ENCODE measurements at places on chromosomes 5 and 9.
A peak's percentile ranks its signal among the peaks of the same experiment; 100 is the strongest.

DNA sequence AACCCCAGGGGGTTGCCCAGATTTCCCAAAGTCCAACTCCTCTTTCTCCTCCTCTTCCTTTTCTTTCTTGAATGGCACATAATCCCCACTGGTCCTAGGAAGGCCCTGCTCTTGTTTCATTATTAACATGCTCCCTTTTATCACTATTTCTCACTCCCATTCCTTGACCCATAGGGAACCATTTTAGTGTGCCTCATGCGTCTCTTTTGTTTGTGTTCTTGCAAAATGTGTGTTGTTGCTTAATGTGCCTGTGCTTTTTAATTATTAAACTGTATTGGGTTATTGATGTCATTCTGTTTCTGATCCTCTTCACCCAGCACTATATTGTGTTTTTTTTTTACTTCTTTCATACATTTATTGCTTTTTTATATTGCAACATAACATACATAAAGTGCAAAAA lies 4.1 kb upstream of the RNF130 start:
- DNase-seq, result no peak

GRCh38 chr9:97985058-97985861 lies 2.1 kb downstream of the ANP32B start:
- DNase-seq, result no peak

DNA sequence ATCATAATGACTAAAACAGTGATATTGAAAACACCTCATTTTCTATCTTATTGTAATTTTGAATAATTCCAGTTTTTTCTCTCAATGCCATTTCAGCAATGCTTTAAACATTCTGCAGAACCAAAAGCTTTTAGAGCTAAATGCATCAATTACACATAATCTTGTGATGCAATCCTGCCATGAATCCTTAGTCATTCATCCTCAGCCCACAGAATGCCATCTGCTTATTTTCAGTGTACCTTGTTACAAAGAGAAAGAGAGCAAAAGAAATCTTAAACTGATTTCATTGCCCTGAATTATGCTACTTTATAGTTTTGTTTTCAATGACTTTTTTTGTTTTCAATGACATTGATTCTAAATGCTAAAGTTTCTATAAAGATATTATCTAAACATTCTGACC lies 1234.8 kb upstream of the C9orf72 start:
- DNase-seq, result no peak

GRCh38 chr5:776862-777711 lies 7.4 kb downstream of the ZDHHC11B start:
- DNase-seq, result no peak

DNA sequence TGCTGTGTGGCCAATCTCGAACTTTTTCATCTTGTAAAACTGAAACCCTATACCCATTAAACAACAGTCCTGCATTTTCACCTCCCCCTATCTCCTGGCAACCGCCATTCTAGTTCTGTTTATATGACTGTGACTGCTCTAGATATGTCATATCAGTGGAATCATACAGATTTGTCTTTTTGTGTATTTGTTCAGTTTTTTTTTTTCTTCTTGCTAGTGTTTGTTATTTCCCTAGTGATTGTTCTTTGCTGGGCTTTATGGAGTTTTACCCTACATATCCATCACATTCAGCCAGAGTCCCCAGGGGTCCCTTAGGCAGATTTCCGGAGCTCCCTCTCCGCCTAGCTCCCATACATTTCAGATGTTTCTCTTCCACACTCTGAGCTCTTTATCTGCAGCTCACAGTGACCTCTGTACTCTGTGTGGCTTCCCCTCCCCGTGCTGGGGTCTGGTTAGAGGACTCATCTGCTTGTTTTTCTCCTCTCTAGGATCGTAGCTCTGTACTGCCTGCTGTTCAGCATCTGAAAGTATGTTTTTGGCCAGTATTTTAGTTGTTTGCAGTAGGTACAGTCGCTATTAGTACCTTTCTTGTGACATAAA lies 25.1 kb upstream of the CARTPT start:
- DNase-seq, result no peak

DNA sequence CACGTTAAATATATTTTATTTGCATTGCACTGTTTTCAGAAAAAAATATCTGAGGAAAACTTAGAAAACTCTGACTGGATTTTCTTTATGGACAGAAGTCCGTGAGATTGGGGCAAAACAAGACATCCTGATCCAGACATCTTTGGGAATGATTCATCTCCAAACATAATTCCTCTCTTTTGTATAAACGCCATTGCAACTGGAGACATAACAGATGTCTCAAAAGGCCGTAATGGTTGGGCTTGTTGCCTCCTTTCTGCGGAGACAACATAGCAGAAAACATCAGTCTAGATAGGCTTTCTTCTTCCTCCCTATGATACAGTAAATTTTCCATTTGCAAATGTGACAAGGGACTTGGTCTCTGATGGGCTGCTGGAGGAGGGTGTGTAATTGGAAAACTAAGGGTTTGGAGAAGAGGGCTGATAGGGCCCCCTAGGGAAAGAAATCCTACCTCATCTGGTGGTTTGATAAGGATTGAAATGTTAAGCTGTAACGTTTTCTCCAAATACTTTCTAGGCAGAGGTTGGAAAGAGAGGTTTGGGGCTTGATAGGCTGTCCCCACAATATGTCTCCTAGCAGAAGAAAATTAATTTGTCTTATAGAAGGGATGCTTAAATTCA lies 631.5 kb upstream of the ST8SIA4 start:
- DNase-seq, result no peak

DNA sequence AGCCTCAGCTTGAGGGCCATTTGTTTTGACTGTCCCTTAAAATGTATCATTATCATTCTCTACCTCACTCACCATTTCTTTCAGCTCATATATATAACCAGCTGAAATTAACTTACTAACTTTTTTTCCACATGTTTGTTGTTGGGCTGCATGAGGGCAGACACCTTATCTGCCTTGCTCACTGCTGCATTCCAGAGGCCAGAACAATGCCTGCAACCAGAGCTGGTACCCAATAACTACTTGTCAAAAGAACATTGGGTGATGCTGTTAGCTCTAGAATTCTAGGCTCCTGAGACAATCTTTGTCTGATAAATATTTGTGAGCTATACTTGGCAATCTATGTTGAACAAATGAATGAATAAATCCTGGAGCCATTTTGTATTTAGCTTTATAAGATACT lies 68.3 kb downstream of the HTR4 start:
- DNase-seq, result no peak

DNA sequence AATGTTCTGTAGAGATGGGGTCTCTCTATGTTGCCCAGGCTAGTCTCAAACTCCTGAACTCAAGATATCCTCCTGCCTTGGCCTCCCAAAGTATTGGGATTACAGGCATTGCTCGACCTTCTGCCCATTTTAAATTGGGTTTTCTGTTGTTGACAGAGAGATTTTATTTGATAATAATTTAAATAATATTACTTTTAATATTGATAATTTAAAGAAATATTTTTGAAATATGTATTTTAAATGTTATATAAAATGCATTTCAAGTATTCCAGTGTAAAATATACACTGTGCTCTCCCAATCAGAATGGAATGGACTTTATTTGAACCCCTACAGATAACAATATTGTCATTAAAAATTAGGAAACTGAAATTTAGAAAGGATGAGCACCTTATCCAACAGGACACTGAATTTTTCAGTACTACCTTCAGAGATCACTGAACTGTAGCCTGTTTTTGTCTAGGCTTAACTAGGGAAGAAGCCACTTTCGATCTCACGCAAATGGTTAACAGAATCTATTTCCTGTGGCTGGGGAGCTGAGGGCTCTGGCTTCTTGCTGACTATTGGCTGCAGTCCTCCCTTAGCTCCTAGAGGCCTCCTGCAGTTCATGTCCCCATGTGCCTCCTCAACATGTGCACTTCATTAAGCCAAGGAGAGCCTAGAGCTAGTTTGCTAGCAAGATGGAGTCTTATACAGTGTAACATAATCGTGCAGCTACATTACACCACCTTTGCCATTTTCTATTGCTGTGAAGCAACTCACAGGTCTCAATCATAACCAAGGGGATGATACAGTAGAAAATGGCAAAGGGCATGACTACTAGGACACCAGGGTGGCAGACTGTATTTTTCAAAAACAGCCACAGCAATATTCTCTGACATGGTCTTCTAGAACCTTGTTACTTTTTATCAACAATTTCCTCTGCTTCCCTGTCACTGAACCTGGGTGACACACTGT lies 150.0 kb downstream of the CDC42SE2 start:
- DNase-seq, result no peak

GRCh38 chr5:137095597-137095996 lies 403.5 kb downstream of the SPOCK1 start:
- DNase-seq, result no peak

GRCh38 chr5:150517272-150518152 lies 9.6 kb downstream of the NDST1 start:
- DNase-seq, result no peak

DNA sequence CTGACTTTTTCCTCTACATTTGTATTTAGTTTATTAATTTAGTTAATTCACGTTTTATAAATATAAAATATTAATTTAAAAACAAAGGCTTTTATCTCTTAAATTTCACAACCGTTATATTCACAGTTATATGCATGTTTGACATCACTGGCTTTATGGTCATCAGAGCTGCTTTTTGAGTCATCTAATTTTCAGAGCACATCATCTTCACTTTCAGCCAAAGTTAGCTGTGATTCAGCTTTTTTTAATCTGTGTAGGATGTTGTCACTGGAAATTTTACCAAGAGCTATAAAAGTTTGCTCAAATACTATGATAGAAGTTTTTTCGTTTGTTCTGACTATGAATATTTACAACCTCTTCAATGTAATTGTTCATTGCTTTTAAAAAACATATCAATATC lies 12.4 kb downstream of the CDC37L1 start:
- DNase-seq, result no peak

DNA sequence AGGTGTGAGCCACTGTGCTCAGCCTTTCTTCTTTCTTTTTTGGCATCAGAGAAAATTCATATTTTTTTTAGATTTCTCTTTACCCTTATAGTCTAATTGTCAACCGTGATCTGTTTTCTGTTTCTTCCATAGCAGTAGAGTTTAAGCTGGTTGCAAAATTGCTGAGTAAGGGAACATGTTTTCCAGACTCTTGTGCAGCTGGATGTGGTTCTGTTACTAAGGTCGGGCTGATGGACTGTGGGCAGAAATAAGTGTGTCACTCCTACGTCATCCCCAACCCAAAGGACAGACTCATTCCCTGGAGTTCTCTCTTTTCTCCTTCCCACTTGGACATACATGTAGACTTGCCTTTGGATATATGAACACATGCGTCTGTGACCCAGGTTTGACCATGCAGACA lies 64.1 kb upstream of the GOLM1 start:
- DNase-seq, result no peak

DNA sequence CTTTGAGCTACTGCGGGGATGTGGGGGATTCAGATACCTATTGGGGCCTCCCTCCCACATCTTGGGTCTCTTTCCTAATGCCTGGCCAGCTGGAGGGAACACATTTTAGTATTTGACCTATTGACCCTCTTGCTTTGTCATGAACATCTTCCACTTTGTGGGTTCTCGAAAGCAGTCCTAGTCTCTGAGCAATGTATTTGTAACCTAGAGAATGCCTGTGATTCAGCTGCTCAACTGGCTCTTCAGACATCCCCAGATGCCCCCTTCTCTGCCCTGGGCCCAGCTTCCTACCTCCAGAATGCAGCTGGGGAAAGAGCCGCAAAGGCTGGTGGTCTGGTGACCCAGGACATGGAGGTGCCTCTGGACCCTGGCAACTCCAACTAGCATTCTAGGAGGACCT lies 32.2 kb downstream of the APTX start:
- DNase-seq, result no peak

GRCh38 chr5:161535762-161536161 lies 10.8 kb downstream of the GABRB2 start:
- DNase-seq, result no peak

DNA sequence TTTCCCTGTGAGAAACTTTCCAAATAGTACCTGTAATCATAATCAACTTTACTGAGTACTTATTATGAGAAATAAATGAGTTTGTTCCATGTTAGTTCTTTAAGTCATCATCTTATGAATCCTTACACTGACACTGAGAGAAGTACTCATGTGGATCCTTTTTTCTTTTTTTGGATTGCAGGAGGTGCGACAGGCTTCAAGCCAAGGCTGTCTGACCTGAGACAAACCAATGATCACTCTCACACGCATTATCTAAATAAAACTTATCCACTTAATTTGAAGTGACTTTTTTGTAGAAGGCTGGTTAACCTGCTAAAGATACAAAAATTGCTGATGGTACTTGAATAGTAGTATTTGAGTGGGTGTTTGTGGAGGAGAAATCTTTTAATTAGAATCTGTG lies 39.5 kb downstream of the JAKMIP2 start:
- no peak for DNase-seq

- peak; percentile 16 for DNase-seq
Measured at GRCh38 chr9:132982458-132982857, 4.0 kb downstream of the GFI1B start.

DNA sequence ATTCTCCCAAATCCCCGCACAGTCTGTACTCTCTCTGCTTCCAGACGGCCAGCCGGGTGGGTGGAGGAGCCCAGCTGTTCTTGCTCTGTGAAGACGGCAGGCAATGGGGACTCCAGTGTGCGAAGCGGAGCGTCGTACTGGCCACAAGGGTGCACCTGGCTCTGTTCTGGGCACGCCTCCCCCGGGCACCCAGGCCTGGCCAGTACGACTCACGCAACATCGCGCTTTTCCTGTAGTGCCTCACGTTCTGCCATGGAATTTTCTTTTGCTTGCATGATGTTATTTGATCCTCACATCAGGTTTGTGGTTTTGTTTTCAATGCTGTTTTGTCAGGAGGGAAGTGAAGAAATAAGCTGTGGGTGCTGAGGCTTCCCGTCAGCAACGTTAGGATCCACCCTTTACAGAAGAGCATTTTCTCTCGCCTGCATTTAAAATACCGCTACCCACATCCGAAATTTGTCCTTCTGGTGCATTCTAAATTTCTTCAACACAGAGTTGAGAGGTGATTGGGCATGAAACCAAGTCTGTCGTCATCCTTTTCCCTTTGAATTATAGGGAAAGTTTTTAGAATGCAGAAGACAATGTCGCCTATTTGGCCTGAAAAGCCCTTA lies 311.7 kb downstream of the TRIM36 start:
- DNase-seq, result no peak

DNA sequence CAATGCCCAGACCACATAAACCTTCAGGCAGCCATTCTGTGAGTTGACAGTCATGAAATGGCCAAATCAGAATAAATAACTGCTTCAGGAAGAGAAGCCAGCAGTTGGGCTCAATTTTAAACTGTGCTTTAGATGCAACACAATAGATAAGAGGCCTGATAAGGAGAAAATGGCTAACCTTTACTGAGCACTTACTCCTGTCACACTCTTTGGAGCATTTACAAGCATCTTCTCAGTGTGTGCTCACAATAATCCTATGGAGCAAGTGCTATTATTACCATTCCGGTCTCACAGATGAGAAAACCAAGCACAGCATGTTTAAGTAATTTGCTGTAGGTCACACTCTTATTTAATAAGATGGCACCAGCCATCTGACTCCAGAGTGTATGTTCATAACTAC lies 11.5 kb upstream of the SH3RF2 start:
- DNase-seq, result no peak

All from CD14-positive monocyte (primary cell).